ENCODE measurements at places on chromosomes 12 and 14.
A peak's percentile ranks its signal among the peaks of the same experiment; 100 is the strongest.

GRCh38 chr12:71299541-71300376 is 139.8 kb upstream of the LGR5 start:
- no peak for DNase-seq

DNA sequence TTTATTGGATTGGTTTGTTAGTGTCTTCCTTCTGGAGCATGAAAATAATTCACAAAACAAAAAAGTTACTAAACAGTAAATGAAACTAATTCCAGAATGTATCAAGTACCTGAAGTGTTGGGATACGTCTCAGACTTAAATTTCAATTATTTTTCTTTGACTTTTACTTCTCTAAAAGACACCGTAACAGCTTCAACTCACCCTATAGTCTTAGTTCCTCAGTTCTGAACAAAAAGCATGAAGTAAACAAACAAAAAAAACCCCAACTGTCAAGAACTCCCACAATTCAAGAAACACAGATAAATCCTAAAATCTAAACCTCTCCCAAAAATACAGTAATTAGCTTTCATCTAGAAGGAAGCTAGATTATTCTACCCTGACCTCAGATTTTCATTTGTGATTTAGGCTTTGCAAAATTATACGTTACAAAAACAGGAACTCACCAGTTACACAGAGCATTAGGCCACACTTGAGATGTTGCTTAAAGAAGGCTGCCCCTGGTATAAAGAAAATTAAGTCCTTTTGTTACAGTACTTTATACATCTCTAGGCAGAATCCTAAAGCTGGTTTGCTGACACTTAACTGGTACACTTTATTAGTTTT is 10.2 kb downstream of the HEATR5A start:
- DNase-seq = no peak

DNA sequence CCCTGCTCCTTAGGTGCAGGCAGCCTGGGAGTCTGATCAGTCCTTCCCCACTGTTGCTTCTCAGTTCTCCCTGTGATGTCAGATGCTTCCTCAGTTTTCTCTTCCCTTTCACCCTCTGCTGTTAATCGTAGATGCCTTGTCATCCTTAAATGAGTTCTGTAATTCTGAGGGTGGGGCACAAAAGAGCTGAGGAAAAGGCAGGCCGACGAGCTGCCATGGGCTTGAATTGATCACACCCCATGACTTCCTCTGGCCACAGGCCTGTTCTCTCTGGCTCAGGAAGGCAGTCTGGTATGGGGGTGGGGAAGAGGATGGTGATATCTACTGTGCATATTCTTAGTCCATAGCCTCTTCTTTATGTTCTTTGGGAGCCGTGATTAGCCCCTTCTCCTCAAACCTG is 5.2 kb upstream of the AP1G2 start:
- no peak for DNase-seq

- DNase-seq = no peak
Measured at GRCh38 chr12:93297032-93297431, 80.7 kb upstream of the NUDT4 start.

DNA sequence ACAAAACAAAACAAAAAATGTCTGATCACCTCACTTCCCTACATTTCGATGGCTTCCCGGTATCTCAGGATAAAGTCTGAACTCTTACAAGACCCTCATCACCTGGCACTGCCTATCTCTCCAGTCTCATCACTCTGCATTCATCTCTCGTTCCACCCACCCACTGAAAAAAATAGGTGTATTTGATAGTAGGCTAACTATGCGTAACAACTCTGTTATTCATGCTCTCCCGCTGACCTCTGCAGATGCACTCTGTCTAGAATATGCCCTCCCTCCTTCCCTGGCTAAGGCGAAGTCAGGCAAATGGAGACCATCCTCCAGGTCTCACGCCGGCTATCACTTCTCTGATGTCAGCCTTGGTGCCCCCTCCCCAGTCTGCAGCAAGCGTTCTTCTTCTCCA is 44.9 kb downstream of the EFCAB11 start:
- no peak for DNase-seq

DNA sequence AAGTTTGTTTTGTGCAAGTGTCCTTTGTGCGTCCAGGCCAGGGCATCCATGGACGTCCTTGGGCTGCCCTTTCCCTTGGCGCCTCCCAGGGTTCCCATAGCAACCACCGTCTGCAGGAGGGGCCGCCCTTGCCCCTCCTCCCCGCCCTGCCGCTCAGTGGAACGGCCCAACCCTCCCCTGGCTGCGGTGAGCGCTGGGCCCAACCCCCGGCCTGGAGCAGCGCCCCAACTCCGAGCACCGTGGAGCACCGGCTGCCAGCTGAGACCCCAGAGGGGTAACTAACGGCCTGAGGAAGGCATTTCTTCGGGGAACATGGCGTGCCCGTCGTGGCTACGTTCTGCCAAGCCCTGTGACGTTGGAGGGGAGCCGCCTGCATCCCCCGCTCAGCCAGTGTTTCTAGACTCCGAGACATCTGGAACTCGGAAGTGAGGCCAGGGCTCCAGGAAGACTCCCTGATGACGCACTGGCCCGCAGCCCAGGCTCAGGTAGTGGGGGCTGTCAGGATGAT is 5.3 kb upstream of the ACACB start:
- peak; percentile 69 for DNase-seq

DNA sequence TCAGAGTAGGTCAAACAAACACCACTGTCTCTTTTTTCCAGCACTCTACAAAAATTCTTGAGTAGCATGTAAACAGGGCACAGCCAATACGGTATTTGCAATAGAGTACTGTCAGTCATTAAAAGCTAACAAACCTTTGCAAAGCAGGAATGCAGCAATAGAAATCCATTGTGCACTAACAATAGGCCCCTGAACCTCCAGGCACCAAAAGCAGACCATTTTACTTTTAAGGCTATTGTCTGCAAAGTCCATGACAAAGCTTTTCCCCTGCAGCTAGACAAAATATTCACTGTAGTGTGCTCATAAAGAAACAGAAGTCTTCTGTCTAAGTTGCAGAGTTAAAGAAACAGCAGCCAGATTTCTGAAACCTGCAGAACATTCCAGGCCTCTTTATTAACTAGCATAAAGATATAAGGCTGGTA is 191.9 kb downstream of the SOX5 start:
- DNase-seq = no peak

DNA sequence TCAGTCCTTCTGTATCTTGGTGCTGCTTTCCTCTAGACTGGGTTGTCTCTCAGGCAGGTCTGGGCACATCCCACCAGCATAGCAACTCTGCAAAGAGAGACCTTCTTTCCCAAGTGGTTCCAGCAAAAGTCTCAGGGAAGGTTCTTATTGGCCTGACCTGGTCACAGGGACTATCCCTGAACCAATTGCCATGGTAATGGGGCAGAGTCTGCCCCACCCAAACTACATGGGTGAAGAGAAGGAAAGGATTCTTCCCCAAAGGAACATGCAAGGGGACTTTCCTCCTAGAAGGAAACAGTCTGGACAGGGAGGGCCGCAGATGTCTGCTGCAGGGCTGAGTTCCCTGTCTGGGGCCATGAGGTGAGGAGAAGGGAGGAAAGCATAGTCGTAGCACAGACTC is 122.2 kb upstream of the NCOR2 start:
- no peak for DNase-seq

DNA sequence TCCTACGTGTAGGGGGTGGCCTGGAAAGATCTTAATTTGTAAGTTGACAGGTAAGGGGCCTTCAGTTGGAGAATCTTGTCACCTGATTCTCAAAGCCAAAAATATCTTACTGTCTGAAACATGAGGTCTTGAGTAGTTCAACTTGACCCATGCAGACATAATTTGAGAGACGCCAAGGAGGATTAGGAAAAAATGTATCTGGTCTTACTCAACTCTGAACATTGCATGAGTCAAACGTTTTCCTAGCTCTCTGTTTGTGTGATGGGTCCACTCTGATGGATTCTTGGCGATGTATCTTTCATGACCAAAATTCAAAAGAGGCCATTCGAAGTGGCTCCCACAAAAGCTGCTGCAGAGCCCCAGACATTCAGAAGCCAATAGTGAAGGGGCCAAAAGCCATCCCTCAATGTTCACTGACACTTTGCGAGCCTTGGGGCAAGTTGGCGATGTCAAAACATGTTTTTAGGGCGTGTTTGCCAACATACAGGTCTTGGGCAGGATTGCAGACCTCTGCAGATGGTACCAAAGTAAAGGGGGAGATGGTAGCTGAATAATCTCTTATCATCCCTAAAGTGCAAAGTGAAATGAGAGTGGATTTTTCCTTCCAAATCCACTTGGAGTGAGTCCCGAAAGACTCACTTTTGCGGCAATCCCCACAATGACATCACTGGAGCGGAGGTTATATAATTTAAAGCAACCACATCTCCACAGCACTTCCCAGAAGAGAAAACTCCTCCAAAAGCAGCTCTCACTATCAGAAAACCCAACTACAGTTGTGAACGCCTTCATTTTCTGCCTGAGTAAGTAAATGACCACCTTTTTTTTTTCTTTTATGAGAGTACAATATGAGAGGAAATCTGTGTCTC is at the start of gene BDKRB1:
Gene BDKRB1 (plus strand): TSS at position 710 of the 866 bp plus-strand sequence. CDS start 7,473 bp downstream, outside the sequence.
- no peak for DNase-seq

DNA sequence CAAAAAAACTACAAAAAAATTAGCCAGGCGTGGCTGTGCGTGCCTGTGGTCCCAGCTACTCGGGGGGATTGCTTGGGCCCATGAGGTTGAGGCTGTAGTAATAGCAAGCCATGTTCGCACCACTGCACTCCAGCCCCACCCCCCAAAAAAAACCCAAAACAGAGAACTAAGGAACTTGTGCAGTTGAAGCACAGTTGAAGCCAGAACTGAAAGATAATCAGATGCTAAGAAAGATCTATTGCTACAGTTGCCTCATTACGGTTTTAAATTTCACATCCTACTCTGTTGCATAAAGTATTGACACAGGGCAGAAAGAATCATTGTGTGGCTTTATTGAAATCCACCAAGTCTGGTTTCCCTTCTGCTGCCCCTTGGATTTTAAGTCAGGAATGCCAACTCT is 3.8 kb downstream of the CS start:
- no peak for DNase-seq

DNA sequence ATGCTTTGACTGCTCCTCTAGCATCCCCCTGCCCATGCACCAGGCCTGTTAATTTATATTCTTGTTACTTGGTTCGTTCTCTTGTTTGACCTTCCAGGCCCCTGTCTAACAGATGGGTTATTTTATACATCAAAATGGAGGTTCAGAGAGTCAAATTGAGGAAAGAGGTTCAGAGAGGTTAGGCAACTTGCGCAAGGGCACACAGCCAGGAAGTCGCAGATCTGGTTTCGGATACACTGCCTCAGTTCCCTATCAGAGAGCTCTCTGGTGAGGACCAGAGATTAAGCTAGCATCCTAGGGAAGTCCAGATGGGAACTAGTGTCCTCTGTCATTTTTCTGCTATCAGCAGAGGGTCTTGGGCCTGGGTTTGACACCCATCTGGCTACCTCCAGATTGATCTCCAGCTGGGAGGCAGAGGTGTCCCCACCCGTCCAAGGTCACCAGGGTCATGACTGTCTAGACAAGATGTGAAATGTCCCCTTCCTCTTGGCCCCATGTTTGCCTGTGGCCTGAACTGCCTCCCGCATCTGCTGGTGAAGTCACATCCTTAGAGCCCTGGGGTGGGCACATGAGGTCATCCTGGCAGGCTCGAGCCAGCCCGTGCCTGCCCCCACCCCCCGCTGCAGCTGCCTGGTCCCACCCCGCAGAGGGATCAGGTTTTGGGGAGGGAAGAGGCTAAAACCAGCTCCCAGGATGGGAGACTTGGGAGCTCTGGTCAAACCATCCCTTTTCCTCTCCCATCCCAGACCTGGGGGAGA is 84.3 kb upstream of the NCOR2 start:
- DNase-seq = no peak

GRCh38 chr14:53929871-53930715 is 26.5 kb downstream of the BMP4 start:
- peak; percentile 38 for DNase-seq

- DNase-seq = no peak
Measured at GRCh38 chr12:23534196-23534595, 415.3 kb downstream of the SOX5 start.

DNA sequence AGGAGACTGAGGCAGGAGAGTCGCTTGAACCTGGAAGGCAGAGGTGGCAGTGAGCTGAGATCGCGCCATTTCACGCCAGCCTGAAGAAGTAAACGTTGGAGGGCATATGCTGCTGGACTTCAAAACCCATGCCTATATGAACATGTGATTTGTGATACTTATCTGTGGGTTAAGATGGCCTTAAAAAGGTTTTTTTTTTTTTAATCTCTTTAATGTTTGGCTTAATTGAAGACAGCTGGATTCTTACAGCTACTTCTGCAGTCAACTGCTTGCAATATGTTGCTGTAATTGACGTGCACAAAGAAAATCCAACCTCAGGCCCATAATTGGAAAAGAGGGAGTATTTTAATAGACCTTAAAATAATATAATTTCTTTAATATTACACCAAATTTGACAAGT is 1.5 kb upstream of the B3GNT4 start:
- DNase-seq = no peak

GRCh38 chr12:132180648-132181546 is 36.6 kb downstream of the NOC4L start:
- no peak for DNase-seq

GRCh38 chr14:68783408-68784225 is 9.2 kb downstream of the ZFP36L1 start:
- no peak for DNase-seq

DNA sequence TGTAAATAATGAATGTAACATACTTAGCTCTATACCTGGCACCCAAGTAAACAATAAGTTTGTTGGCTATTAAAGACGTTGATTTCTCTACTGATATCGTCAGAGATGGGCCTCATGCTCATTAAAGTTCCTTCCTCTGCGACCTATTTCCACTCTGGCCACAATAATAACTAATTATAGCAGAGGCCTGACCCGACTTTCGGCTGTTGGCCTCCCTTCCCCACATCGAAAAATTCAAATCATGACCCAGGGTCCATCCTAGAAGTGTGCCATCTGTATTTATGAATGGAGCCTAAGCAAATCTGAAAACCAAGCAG is 321 bp upstream of the USP30 start:
- DNase-seq = no peak

GRCh38 chr12:59699421-59700152 is 103.8 kb downstream of the SLC16A7 start:
- no peak for DNase-seq

GRCh38 chr14:59677771-59678231 is 101.2 kb upstream of the CCDC175 start:
- no peak for DNase-seq

DNA sequence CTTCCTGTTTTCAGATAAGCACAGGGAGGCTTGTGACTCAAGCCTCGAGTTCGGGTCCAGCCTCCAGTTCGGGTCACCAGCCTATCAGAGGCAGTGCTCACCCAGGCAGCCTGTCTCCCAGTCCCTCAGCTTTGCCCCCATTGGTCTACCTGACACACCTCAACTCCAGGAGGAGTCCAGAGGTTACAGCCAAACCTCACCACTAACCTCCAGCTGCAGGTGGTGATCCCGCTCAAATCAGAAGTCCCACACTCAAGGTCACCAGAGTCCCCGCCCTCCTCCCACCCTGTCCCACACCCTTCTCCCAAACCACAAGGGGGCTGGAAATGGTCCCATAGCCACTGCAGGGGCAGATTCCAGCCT is 42.1 kb downstream of the KDM2B start:
- peak; percentile 20 for DNase-seq
